ENCODE measurements at places on chromosomes 2 and 18.

DNA sequence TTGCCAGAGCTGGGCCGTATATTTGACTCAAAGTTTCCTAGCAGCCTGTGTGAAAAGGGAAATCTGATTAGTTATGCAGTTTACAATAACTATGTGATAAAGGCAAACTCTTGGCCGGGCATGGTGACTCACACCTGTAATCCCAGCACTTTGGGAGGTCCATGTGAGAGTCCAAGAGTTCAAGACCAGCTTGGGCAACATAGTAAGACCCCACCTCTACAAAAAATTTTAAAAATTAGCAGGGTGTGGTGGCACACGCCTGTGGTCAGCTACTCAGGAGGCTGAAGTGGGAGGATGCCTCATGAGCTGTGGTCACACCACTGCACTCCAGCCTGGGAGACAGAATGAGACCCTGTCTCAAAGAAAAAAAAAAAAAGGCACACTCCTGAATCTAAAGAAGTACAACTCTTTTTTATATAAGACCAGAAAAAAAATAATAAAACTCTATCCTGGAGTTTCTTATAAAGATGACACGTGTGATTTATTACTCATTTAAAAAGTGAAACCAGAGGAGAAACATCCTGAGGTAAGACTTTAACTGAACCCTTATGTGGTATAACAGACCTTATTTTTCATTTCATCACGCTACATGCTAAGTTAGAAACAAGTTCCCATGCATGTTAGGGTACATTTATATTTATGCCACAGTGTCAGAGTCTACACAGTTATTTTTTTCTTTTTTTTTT is 32.6 kb upstream of the KCMF1 start:
- DNase-seq: no peak

DNA sequence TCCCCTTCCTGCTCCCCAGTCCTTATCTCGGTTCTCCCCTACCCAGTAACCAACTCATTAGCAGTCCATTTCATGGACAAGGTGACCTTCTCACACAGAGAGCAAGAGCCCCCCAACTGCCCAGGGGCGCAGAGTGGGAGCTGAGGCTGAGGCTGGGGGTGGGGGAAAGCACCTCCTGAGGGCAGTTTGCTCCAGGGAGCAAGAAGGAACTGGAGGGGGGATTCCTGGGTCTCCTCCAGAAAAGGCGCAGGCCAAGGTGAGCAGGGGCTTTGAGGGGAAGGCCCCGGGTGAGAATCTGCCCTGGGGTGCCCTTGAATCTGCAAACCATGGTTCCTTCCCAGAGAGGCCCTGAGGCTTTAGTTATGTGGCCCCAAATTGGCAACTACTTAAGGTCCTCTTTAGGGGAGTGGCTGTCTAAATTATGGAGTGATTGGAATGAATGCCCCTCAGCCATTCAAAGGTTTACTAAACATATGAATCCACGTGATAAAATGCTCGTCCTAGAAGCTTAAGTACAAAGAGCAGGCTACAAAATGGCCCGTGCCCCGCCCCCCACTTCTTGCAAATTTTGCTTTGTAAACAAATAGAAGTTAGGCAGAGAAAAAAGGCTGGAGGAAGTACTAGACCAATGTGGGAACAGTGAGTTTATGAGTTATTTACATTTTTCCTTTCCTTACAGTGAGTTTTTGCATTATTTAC is 123.5 kb upstream of the HS6ST1 start:
- DNase-seq: no peak

DNA sequence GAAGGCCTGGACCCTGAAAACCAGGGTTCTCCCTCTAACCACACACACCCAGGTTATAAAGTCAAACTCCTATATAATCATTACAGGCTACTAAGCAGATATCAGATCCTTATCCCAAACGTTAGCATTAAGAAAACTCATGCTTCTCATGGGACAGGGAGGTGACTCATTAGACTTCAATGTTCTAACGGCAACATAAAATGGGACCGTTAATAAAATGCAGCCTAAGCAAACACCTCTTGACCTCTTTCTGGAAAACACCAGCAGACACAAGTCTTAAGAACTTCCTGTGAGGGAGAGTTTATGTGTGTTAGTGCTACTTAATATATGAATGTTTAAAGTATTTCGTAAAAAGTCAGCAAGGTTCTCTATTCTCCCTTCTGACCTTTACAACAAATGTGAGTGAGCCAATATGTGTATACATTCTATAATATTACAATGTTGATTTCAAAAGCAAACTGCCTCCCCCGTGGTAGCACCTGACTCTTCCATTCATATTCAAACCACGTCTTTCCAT is 31.7 kb downstream of the LPIN2 start:
- peak; percentile 78 for DNase-seq

- DNase-seq: no peak
Measured at GRCh38 chr18:42921226-42921737, 194.2 kb downstream of the RIT2 start.

DNA sequence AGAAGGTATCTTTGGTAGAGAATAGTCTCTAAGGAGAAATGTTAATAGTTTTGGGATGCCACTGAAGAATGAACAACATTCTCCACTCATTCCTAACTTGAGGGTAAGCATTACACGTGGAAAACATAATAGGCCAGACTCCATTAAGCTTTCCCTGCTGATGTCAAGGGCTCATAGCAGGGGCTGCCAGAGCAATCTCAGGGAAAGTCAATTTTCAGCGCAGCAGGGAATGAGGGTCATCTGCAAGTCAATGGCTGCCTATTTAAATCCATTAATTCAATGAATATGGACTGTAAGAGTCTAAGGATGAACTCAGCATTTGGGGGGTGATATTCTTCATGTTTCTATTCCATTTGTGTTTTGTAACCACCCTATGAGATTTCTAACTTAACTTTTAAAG is 144.2 kb upstream of the ARL4C start:
- no peak for DNase-seq

DNA sequence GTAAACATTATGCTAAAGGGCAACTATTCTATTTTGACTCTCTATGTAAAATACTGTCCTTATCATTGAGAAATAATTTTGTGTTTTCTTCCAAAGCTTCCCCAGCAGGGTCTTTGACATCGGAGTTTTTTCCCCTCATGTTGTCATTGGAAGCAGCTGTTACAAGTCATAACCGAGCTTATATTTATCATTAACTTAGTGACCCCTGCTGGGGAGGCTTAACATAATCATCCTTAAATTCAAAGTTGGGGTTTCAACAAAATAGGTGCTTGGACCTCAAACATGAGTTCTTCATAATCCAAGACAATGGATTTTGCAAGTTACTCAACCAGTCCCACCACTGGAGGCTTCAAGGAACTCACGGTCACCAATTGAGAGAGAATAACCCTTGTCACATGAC is 330.9 kb downstream of the DCC start:
- no peak for DNase-seq

DNA sequence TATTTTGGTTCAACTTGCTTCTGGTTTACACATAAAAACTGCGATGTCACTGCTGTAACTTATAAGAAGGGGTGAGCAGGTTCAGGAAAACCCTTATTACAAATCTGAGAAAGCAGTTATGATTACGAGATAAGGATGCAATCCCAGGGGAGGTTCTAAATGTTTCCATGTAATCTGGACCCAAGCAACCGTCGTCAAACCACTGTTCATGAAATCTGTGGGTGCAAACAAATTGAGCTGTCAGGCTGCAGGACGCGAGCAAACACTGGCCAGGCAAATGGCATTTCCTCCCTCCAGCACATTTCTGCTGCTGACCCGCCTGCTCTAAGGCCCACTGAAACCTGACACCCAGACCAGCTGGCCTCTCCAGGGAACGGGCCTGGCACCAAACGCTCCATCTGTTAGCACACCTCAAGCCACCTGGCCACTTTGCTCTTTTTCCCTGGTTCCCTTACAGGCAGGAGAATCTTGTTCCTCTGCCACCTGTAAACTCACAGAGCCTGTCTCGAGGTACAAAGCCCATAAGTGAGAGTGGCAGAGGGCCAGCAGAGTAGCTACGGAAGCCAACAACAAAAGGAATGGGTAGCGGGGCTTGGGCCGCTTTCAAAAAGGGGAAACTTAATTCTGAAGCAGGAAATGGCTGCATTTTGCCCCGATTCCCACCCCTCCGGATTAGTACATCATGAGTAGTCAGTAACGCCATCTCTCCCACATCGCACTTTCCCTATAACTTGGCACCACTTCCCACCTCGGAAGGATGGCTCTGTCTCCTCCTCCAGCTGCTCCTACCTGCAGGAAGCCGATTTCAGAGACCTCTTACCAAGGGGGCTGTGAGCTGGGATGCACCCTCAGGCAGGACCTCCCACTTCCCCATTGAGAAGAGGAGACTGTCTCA is 26.5 kb downstream of the CRACDL start:
- DNase-seq: peak; percentile 85

- no peak for DNase-seq
Measured at GRCh38 chr2:70921839-70922234, 13.9 kb upstream of the ATP6V1B1 start.

DNA sequence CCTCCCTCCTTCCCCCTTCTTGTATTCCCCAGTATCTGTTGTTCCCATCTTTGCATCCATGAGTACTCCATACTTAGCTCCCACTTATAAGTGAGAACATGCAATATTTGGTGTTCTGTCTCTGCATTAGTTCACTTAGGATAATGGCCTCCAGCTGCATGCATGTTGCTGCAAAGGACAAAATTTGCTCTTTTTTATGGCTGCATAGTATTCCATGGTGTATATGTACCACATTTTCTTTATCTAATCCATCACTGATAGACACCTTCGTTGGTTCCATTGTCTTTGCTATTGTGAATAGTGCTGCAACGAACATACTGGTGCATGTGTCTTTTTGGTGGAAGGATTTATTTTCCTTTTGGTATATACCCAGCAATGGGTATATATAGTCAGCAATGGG is 47.4 kb downstream of the VIT start:
- DNase-seq: no peak

DNA sequence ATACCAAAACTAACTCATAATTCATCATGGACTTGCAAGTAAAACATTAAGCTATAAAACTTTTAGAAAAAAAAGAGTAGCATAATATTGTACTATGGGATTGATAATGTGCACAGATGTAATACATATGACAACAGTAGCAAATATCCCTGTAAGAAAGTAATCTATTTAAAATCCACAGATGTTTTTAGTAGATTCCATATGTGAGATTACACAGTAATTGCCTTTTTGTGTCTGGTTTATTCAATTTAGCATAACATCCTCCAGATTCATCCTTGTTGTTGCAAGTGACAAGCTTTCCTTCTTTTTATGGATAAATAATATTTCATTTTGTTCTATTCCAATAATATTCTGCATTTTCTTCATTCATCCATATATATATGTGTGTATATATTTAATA is 278.2 kb upstream of the LRRTM4 start:
- DNase-seq: no peak

DNA sequence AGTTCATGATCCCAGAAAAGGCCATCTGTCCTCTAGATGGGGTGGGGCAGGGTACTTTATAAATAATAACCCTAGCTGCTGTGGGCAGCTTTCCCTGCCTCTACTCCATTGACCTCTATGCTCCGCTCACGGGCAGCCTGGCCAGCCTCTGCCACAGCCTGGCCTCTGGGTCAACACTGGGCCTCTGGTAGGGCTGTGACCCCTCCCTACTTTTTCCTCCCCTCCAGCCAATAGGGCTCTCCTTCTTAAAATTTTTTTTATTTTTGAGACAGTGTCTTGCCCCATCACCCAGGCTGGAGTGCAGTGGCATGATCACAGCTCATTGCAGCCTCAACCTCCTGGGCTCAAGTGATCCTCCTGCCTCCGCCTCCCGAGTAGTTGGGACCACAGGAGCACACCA is 4.1 kb upstream of the GAREM2 start:
- no peak for DNase-seq

DNA sequence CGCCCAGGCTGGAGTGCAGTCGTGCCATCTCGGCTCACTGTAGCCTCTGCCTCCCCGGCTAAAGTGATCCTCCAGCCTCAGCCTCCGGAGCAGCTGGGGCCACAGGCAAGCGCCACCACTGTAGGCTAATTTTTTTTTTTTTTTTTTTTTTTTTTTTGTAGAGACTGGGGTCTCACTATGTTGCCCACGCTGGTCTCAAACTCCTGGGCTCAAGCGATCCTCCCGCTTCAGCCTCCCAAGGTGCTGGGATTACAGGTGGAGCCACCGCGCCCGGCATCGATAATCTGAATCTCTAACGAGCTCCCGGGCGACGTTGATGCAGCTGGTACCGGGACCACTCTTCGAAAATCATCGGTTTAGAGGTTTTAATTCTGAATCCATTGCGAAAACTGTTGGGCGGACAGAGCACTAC is 520 bp upstream of the CYP20A1 start:
- DNase-seq: no peak

DNA sequence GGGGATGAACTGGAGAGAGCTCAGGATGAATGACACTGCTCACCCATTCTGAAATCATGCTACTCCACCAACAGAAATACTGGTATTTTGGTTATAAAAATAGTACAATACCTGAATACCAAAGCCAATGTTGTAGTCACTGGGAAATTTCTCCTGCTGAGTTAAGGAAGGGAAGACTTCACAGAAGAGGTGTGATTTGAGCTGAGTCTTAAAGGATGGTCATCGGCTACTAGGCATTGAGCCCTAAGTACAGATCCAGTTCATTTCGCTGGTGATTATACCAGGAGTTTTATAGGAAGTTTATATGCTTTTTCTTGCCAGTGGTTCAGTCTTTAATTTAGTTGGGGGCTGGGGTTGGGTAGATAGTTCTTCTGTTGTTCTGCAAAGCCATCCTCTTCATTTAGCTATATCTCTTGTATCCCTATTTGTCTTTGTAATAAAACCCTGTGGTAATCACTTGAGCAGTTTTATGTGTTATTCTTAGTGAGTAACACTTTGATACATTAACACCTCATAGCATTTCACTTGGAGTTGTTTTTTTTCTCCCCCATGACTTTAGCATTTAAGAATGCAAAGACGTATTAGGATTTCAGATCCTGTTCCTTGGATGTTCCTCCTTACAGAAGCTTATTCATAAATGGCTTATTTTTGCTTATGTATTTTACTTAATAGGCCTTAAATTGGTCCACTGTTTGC is 239.9 kb upstream of the FOSL2 start:
- peak; percentile 65 for DNase-seq

- no peak for DNase-seq
Measured at GRCh38 chr2:23793476-23793875, 133.4 kb downstream of the ATAD2B start.

DNA sequence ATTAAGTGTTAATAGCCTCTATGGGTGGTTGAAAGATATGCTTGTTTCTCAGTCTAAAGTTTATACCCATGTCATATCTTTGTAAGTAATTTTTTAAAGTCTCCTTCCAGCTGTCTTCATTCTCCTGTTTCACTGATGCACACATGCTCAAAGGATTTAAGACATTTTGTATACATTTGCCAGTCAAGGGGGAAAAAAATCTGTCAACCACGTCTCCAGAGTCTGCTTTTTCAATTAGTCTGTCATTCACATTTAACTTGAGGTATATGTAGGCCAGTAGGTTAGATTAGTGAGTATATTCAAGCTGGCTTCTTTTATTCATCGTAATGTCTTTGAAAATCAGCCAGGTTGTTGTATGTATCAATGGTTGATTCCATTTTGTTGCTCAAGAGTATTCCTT is 193.5 kb downstream of the MCFD2 start:
- DNase-seq: no peak
